ENCODE measurements at places on chromosomes 5 and 9.
A peak's percentile ranks its signal among the peaks of the same experiment; 100 is the strongest.

DNA sequence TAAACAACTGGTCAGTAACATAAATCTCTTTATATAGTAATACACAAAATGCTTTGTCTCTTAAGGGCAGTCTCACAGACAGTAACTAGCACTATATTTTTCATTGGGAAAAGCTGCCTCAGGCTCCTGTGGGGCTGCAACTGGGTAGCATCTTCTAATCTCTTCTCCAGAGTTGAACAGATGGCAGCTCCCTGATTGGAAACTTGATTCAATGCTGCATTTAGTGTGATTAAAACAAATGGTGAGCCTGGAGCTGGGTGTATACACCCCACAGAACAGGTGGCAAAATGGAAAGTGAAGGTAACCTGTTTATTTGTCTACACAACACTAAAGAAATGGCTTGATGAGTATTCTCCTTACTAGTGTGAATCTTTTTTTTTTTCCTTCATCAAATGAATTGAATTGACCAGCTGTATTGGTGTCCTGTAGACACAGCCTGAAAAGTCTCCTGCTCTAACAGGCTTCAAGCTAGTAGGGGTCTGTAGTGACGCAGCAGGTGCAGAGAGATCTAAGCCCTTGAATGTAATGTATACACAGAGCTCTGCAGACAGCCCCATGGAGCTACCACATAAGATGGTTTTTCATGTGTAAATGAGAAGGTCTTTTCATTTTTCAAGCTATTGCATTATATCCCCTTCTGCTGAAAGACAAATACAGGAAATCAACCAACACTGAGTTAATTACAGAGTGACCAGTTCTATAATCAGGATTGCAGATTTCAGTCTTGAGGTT, 43.3 kb downstream of the IZUMO3 start:
- no peak for DNase-seq

DNA sequence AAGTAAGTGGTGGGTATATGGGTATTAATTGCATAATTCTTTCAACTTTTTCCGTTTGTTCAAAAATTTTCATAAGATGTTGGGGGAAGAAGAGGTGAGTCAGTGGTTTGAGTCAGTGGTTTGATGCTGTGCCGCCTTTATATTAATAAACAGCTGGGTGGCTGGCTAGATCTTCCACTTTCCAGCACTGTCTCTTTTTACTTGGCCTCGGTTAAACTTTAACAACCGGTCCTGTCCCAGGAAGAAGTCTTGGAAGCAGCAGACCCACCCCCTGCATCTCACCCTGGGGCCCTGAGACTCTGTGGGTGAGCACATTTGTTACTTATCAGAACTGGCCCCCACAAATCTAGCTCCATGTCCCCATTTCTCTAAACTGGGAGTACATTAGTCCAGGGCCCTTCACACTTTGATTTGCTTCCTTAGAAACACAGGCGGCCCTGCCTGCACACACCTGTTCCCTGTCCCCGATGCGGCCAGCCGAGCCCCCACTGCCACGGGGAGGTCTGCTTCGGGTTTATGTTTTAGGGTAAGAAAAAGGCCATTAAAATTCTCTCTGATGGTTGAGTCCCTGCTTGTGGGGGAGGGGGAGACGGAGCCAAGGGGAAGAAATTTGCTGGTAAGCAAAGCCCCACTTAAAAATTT, 90.7 kb downstream of the PTCH1 start:
- DNase-seq, result peak; percentile 29

- DNase-seq, result no peak
Observed at GRCh38 chr5:150519978-150520377, 12.0 kb downstream of the NDST1 start.

- no peak for DNase-seq
Observed at GRCh38 chr5:53089481-53089991, 20.0 kb downstream of the MOCS2 start.

- peak; percentile 19 for DNase-seq
Observed at GRCh38 chr5:154058055-154059038, 19.6 kb downstream of the MFAP3 start.

DNA sequence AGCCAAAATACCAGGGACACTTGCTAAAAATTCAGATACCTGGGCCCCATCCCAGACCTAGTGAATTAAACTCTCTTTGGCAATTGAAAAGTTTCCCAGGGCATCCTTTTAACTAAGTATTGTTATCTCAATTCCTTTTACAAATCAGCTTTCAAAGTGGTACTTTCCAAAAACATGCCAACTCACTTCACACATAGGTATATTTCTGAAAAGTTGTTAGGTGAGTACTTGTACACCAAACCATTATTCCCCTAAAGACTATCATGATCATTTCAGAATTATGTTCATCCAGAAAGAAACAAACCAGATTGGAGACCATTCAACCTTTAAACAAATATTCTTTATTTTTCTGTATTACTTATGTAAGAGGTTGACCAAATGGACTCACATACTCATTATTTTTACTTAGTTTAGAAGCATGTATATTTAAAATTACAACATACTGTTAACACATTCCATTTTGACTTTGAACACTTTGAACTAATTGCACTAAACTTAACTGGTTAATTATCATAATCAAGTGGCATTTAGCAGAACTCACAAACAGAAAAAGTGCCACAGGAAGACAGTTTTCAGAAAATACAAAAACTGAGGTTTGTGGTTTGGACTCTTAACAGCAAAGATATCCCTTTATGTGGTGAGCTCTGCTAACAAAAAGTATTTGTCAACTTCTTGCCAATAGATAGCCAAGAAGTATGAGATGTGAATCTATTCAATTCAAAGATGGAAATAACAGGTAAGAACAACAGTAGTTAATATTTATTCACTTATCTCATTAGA, 40.7 kb downstream of the KIAA0825 start:
- no peak for DNase-seq

- DNase-seq, result no peak
Observed at GRCh38 chr5:1481266-1481958, 36.2 kb upstream of the SLC6A3 start.

- DNase-seq, result no peak
Observed at GRCh38 chr9:124549016-124549415, 41.8 kb upstream of the NR5A1 start.

- DNase-seq, result peak; percentile 60
Observed at GRCh38 chr5:150492621-150493020, 15.3 kb upstream of the NDST1 start.

GRCh38 chr9:35728041-35728971, 3.7 kb downstream of the TLN1 start:
- peak; percentile 97 for DNase-seq

GRCh38 chr5:121273833-121274433, 577.7 kb upstream of the FTMT start:
- peak; percentile 86 for DNase-seq

- peak; percentile 86 for DNase-seq
Observed at GRCh38 chr5:83972236-83972635, 251.6 kb upstream of the HAPLN1 start.

GRCh38 chr5:38845526-38846378, at the start of gene OSMR:
Gene OSMR, plus strand, starts transcription at chr5:38846012. Its CDS starts 23,033 bp downstream, at chr5:38869045.
- DNase-seq, result peak; percentile 99

DNA sequence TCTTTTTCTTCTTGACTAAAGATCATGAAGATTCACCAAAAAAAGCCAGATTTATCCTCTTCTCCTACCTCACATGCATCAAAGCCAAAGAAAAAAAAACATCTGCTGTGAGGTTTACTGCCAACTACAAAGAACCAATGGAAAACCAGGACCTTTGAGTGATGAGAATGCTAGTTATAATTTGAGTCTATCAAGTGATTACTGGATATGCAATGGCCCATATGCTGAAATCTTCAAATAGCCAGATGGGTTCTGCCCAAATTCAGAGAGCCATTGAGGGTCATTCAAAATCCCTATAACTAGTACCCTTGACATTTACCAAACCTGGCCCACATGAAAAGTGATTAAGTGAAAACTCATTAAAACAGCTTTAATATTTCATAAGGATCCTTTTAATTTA, 78.4 kb upstream of the ACO1 start:
- DNase-seq, result no peak

- peak; percentile 11 for DNase-seq
Observed at GRCh38 chr5:110784901-110785300, 46.1 kb downstream of the SLC25A46 start.

DNA sequence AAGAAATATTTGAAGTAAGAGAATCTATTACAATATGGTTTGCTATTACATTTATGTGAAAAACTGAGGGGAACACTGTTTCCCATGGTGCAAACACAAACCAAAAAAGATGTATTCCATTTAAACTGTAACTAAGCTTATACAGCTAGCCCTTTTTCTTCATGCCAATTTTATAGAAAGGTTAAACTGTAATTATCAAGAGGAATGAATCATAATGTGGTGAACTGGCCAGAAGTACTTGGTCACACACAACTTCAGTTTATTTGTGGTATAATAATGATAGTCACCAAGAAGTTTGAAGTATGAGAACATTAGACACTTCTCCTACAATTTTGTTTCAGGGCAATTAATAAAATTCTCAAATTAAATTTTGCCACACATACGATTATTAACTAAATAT, 177.9 kb downstream of the XRCC4 start:
- DNase-seq, result peak; percentile 36

GRCh38 chr9:87401681-87402080, 96.0 kb upstream of the DAPK1 start:
- no peak for DNase-seq

DNA sequence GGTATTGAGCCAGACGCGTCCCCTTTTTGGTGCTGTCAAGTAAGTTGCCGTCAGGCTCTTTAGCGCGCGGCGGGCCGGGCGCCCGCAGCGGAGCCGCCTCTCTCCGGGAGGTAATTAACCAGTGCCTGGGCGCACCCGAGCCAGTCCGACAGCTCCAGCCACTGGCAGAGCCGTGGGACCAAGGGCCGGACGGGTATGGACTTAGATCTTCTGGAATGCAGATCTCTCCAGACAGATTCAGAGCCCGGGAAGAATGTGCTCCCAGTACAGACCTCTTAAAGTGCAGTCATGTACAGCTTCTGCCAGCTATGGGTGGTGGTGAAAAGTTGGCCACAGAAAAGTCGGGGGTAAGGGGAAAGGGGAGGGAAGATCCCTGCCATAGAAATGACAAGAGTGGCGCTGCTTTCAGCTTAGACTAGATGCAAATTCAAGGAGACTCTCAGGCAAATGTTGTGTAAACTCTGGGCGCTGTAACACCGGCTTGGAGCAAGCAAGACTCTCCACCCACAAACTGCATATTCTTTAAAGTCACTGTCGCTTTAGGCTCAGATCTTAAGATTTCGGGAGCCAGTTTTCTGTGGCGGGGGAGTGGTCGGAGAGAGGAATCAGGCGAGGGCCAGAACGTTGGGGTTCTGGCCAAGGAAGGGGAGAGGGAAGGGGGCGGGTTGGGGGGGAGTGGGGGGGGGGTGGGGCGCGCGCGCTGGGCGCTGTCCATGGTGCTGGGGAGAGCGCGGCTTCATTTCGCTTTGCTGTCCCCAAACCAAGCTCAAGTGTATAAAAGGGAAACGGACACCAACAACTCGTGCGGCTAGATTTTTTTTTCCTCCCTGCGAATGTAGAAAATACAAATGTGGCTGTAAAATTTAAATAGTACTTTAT, 29.2 kb downstream of the NR2F1 start:
- DNase-seq, result no peak

- peak; percentile 39 for DNase-seq
Observed at GRCh38 chr5:98700730-98701129, 72.7 kb upstream of the RGMB start.

- no peak for DNase-seq
Observed at GRCh38 chr9:108413809-108414208, 442.0 kb downstream of the ACTL7B start.

DNA sequence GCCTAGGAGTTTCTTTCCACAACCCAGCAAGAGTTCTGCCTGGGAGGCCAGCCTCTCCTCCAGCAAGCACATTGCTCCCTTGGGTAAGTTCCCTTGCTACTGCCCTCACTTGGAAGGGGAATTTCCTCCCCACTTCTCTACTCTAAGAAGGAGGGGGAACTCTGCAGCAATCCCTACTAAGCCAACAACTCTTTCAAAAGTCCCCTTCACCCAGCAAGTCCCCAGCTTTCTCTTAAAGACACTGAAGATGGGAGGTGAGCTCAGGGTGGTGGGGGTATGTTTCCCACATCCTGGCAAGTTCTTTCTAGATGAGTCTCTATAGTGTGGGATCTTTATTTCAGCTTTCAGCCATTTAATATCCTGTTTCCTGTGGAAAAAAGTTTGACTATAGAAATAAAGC, 49.0 kb downstream of the PDE8B start:
- DNase-seq, result no peak

GRCh38 chr5:78090002-78090401, 204.5 kb downstream of the AP3B1 start:
- DNase-seq, result no peak

- DNase-seq, result no peak
Observed at GRCh38 chr5:42719034-42719433, 37.6 kb upstream of the CCDC152 start.

- DNase-seq, result no peak
Observed at GRCh38 chr5:168893283-168893682, 314.1 kb upstream of the PANK3 start.

DNA sequence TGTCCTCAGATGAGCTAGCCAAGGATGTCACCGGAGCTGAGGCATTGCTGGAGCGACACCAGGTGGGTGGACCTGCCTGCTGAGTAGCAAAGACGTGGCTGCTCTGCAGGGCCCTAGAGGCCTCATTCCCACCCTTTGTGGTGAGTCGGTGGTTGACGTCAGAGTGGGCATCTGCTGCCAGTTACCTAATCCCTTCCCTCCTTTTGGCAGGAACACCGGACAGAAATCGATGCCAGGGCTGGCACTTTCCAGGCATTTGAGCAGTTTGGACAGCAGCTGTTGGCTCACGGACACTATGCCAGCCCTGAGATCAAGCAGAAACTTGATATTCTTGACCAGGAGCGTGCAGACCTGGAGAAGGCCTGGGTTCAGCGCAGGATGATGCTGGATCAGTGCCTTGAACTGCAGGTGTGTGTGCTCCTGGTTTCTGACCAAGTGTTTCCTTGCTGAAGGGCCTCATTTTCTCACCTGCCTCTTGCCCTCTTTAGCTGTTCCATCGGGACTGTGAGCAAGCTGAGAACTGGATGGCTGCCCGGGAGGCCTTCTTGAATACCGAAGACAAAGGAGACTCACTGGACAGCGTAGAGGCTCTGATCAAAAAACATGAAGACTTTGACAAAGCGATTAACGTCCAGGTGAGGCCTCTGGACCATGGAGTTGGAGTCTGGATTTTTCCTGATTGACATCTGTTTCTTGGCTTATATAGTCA, 48.9 kb downstream of the DYNC2I2 start:
- DNase-seq, result no peak

DNA sequence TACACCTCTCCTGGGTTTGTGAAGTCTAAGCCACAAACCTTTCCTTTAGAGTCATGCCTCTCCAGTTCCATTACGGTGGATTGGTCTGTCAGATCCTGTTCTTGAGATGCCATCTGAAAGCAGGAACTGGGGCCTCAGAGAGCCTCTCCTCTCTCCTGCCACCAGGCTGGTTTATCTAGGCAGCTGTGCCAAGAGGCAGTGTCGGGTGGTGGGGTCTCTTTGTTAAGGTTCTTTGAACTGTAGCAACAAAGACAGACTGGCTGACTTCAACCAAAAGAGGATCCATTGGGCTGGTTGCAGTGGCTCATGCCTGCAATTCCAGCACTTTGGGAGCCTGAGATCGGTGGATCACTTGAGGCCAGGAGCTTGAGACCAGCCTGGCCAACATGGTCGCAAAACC, 66.0 kb upstream of the ANGPTL2 start:
- no peak for DNase-seq

GRCh38 chr5:160036243-160036642, 27.3 kb downstream of the TTC1 start:
- no peak for DNase-seq

Data from fibroblast of upper back skin (primary cell).